WTC11 (cell line): ENCODE measurements at places on chromosomes 1 and 21.

- no peak for DNase-seq
These were observed 151.1 kb downstream of the NTNG1 start for GRCh38 chr1:107291987-107292386.

DNA sequence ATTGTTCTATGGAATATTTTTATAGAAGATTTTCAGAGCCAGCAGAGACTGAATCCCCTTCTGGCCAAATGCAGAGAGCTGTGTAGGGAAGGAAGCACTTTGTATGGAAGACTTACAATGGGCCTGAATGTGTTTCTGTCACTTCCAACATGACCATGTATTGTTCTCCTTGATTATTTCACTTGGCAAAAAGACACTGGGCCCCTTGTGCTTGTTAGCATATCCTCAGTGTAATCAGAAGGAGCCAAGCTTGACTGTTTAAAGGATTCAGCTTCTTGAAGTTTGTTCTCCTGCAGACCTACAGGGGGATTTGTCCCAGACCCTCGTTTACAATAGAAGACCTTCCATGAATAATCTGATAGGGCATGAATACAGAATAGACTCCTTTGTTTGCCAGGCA is 48.1 kb upstream of the UBE2U start:
- no peak for DNase-seq

GRCh38 chr1:160534823-160535605 is 12.0 kb upstream of the SLAMF6 start:
- no peak for DNase-seq

DNA sequence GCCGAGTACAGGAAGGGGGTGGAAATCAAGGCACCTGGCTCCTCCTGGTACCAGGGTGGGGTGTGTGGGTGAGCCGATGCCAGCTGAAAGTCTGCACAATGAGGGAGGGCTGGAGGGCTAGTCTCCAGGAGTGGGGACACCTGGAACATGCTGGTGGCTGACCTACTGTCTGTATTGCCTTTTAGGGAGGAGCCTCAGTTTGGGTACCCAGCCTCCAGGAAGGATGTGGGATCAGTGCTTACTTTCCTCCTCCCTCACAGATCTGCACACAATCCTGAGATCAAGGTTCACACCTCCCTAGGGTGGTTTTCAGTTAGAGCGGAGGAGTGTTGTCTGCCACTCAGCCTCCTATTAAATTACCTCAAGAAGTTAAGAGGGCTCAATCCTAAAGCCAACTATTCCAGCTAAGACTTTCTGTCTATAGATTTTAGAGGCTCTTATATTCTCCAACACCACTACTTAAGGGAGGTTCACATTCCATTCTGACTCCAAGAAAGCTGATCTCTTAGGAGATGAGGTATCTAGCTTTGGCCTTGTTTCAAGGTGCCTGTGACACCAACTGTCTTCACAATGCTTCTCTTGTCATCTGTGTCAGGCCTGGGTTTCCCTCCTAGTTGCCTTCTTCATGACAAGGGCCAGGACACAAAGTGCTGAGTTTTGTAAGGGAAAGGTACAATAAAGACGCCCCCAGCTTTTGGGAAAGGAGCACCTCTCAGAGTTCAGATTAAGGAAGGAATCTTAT is 15.7 kb downstream of the SSR2 start:
- no peak for DNase-seq

DNA sequence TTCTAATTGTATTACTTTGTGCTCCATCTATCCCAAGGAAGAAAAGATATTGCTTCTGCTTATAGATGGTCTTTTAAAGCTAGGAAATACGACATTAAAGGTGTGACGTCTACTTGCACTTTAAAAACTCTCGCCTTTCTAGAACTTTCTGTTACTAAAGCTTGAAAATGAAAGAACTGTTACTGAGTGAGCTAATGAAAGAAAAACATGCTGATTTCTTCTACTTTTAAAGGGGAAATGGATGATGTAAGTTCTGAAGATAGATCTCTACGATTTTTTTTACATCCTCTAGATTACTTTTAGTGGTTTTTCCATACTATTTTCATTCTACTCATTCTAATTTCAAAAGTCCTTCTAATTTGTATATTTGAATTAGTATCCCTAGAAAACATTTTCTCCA is 387.5 kb downstream of the USP25 start:
- no peak for DNase-seq

DNA sequence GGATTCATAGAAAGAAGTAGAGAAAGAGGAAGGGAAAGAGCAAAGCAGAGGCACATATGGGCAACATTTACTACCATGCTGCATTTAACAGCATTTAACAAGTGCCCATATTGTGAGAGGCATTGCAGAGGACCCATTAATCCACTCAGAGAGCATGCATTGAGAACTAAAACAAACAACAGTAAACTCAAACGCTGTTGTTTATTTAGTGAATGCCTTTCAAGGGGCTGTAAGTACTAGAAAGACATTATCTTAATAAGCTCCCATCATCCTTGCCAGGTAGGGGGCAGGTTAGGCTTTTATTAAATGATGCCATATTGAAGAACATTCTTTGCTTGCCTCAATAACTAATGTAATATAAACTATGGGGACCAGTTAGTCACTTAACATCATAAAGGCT is 254.3 kb upstream of the DAB1 start:
- DNase-seq, result no peak

GRCh38 chr21:33025106-33025488 is 638 bp upstream of the OLIG2 start:
- peak; percentile 71 for DNase-seq

- no peak for DNase-seq
These were observed 73.6 kb upstream of the LYST start for GRCh38 chr1:235940285-235940684.

DNA sequence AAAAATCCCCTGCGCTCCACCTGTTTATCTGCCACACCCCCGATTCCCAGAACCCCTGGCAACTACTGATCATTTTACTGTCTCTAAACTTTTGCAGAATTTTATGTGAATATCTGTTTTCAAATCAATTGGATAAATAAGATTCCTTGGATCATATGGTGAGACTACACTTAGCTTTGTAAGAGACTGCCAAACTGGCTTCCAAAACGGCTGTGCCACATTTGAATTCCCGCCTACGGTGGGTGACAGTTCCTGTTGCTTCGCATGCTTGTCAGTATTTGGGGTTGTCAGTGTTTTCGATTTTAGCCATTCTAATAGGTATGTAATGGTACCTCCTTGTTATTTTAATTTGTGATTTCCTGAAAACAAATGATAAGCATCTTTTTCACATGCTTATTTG is 22.7 kb upstream of the FMN2 start:
- no peak for DNase-seq

DNA sequence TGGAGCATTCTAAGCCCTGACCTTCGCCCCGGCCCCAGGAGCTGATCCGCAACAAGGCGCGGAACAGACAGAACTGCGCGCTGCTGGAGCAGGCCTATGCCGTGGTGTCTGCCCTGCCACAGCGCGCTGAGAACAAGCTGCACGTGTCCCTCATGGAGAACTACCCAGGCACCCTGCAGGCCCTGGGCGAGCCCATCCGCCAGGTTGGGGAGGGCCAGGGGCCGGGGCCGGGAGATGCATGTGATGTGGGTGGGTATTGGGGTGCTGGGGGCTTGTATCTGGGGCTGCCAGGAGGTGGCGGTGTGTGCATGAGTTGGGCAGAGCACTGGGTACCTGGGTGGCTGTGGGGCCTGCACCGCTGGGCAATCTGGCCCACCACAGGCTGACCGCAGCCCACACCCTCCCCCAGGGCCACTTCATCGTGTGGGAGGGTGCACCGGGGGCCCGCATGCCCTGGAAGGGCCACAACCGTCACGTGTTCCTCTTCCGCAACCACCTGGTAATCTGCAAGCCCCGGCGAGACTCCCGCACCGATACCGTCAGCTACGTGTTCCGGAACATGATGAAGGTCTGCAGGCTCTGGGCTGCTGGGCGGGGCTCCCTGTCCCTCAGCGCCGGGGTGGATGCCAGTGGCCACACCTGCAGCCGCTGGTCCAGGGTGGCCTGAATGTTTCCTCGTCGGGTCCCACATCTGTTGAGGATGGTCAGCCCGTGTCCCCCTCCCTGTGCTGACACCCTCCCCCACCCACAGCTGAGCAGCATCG is 65.8 kb downstream of the TRIM11 start:
- peak; percentile 67 for DNase-seq

DNA sequence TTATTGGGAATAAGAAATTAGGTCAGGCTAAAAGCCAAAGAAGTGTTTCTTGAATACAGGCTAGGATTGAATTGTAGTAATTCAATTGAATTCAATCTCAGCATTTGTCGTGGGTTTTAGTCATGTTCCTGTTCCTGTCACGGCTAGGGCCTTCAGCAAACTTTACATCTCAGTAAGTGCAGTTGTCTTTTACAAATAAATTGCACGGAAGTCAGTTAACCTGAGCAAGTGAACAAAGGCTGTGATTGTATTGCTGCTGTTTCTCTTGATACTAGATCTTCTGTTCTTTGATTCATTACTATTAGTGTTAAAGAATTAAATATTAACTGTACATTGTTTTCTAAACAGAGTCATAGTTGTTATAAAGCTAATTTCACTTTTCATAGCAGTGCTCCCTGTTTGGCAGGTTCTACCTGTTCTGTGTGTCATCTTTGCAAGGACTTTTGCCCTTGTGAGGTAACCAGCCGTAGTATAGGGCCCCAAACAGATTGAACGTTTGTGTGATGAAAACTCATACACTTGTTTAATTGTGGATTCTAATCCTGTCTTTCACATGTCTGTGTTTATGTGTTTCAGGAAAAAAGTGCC is 164.4 kb downstream of the EDEM3 start:
- DNase-seq, result no peak

GRCh38 chr1:193473932-193474331 is 287.5 kb upstream of the B3GALT2 start:
- no peak for DNase-seq

- no peak for DNase-seq
These were observed 716 bp upstream of the HPDL start for GRCh38 chr1:45325851-45326506.

DNA sequence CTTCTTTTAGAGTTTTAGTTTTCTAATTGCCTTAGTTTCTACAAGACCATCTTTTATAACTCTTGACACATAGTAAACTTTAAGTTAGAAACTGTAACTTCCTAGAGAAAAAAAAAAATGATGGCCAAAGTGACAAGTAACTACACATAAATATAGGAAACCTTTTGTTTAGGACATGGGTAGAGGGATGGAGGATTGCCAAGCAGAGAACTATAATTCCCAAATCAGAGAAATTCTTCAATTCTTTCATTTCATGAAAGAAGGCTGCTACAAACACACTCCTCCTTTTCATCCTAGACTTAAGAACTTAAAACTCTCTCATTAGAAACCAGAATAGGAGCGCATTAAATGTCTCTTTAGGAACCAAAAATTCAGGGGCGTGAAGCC is 125.0 kb downstream of the PTPN14 start:
- DNase-seq, result no peak

- peak; percentile 62 for DNase-seq
These were observed 552 bp upstream of the ZNF496 start for GRCh38 chr1:247332215-247332622.

DNA sequence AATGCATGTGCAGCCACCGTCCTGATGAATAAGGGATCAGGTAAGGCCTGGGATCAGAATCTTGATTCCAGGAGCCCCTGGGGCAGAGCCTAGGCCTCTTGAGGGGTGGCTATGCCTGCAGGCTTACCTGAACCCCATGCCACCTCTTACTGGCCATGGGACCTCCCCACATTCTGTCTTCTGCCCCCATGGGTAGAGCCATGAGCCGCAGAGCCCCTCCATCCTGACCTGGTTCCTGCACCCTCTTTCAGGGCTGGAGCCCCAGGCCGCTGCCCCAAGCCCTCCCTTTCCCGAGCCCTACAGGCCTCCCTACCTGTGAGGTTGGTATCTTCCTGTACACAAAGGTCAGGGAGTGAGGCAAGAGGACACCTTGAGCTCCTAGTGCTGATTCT is 120.8 kb downstream of the DMRTB1 start:
- DNase-seq, result no peak

- no peak for DNase-seq
These were observed 164.6 kb downstream of the FASLG start for GRCh38 chr1:172823534-172823933.

DNA sequence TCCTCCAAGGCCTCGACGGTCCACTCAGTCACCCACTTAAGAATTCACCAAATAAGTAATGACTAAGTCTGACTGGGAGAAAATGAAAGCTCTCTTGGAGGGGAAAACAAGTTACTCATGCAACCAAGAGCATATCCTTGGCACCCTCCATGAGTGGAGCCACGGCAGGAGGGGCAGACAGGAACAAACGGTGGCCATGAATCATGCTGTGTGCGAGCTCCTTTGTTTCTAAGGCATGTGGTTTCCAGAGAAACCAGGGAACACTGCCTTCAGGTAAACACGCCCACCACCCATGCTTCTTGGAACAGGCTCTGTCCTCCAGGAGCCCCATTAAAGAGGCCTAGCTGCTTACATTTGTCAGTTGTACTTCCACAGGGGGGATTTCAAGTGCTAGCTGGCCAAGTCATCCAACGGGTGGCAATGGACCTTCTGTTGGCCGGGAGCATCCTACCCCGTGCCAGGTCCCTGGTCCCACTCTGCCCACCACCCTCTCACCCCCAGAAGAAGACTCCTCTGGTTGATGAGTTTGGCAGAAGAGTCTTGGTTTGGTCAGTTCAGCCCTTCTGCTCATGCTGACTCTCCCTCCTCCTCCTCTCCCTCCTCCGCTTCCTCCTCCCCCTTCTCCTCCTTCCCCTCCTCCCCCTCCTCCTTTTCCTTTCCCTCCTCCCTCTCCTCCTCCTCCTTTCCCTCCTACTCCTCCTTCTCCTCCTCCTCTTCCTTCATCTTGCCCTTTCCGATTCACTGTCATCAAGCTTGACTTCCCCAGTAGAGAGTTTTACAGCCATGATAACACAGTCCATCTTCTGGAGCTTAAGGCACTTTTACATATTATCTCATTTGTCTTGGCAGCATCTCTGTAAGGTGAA is 107.6 kb downstream of the CCDC185 start:
- no peak for DNase-seq

GRCh38 chr1:16915627-16915973 is 6.1 kb upstream of the CROCC start:
- no peak for DNase-seq

- no peak for DNase-seq
These were observed 25.2 kb downstream of the S1PR1 start for GRCh38 chr1:101262060-101262459.

GRCh38 chr21:35336534-35336933 is 287.4 kb upstream of the RUNX1 start:
- no peak for DNase-seq

- DNase-seq, result no peak
These were observed 183.3 kb upstream of the ADGRL2 start for GRCh38 chr1:81617308-81617967.

DNA sequence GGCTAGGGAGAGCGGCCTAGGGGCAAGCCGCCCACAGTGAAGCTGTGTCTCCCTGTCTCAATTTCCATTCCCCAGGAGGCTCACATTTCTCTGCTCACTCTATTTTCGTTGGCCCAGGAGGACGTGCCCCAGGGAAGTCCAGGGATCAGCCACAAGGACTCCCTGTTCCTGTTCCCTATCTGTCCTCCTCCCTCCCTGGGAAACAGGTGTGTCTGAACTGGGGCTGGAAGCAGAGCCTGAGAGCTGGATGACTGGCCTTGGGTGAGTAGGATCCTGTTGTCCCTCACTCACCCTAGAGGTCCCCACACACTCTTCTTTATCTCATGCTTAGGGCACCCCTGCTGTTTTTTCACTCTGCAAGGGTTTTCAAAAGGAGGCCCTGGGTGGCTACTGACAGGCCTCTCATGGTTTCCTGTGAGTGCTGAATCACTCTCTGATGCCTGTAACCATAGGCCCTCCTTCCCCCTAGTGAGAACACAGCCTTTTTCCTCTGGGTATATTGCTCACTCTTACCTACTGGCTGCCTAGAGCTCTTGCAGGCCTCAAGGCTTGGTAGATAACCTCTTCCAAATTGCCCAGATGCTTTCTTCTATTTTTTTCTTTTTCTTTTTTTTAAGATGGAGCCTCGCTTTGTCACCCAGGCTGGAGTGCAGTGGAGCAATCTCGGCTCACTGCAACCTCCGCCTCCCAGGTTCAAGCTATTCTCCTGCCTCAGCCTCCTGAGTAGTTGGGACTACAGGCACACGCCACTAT is 3.3 kb upstream of the UTP11 start:
- peak; percentile 15 for DNase-seq
